ENCODE measurements at places on chromosomes 2 and 18. TPM values are rescaled to one million over a fixed set of nuclear protein-coding genes. Genes with fewer than 3 reads are reported as not detected.

The MAPRE3 gene
- total RNA-seq = 21.1 TPM

The MITD1 gene
- total RNA-seq = 18.3 TPM

The ITM2C gene
- 115 TPM for total RNA-seq

The MAP3K2 gene
- total RNA-seq = 34.2 TPM

The SFT2D3 gene
- total RNA-seq = 12.3 TPM

The STEAP3 gene
- total RNA-seq = 8.0 TPM

The COL4A3 gene
- 7.1 TPM for total RNA-seq

The SLC8A1 gene
- total RNA-seq = 22.9 TPM

DNA sequence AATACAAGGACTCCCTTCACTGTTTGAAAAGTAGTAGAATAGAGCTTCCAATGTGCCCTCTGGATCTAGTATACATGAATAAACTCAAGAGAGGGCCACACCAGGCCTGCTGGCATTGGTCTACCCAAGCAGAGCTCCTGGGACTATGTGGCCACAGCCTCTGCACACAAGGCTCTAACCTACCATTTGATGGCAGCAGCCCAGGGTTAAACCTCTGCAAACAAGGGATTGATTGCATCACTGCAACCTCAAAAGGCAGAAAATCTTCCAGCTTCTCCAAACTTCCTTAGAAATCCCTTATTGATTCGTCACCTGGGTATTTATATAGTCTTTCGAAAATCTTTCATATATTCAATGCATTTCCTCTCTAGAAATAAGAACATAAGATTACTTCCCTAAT is 147.6 kb upstream of the SETBP1 start:
- no peak for DNase-seq

GRCh38 chr2:47034973-47035609 is 119.5 kb upstream of the MCFD2 start:
- no peak for DNase-seq

GRCh38 chr2:173496746-173497145 is 142.1 kb downstream of the CDCA7 start:
- no peak for DNase-seq

DNA sequence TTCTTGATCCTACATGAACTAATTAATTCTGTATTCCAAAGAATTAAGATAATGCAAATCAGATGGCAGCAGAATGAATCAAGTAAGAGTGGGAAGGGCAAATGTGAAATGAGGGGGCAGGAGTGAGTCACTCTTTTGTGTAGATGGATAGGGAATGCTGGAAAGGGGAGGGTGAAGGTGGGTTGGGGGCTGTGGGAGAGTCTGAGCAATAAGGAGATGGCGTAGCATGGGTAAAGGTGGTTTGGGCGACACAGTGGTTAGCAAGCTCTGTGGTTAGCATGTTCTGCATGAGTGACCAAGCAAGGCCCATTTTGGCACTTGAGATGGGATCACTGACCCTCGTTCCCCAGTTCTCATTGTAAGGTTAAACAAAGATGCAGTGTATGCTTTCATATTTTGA is 20.4 kb downstream of the GPD2 start:
- no peak for DNase-seq

DNA sequence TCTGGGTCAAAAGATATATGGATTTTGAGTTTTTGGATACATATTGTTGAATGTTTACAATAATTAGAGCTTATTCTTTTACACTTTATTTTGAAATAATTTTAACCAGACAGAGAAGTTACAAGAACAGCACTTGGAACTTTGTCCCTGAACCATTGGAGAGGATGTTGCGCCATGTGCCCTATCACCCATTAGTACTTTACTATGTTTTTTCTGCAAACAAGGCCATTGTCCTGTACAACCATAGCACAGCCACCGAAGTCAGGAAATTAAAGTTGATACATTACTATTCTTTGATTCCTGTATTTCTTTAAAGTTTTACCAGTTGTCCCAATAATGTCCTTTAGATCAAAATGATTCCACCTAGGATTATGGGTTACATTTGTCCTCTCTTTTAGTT is 188.8 kb downstream of the ACKR3 start:
- DNase-seq = no peak

DNA sequence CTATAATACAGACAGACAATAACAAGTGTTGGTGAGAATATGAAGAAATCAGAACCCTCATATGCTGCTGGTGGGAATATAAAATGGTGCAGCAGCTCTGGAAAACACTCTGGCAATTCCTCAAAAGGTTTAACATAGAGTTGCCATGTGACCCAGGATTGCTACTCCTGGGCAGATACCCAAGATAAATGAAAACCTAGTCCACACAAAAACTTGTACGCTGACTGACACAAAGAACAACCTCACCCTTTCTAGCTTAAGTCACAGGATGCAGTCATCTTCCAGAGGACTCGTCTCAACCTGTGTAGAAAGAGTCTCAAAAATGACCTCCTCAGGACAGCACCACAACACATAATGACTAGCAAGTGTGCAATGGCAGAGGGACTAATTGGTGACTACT is 71.6 kb upstream of the ACAA2 start:
- DNase-seq = no peak

DNA sequence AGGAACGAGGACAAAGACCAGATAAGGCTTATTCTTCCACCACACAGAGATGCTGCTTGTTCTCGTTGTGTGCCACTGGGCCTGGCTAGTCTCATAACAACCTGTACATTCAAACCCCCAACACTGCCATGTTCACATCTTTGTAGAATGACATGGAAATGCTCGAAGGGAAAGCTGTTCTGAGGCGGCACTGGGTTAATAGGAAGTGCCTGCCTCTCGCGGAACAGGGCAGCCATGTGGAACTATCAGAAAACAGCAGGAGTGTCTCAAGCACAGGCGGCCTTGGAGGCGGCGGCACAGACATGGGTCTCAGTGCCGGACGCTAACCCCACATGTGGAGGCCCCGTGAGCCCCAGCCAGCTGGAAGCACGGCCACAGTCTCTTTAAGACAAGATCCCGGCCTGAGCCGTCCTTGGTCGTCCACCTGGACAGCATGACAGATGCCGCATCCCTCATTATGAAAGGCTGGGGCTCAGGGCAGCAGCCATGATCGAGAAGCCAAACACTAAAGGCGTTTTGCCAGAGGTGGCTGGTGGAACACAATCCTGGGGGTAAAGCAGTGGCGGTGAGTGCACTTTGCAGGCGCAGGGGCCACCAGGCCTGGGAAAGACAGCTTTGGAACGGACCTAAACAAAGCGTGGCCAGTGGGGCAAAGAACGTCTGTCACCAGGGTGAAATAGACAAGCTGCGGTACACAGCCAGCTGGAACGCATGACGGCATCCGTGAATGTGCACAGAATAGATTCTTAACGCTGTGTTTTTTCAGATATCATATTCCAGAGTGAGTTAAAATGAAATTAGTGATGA is 161.0 kb downstream of the HDAC4 start:
- DNase-seq = no peak

DNA sequence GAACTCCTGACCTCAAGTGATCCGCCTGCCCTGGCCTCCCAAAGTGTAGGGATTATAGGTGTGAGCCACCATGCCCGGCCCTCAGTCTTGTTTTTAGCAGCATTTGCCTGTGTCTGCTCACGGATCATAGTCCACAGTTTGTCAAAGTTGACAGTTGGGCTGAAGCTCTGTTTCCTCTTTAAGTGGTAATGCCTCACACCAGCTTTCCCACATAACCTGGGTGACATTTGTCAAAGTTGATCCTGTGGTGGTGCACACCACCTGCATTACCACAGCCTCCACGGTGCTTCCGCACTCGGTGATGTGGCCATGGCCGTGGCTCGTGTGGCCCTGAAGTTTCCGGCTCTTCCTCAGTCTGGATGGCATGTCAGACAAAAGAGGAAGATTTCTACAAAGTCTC is 27.1 kb downstream of the RAB31 start:
- no peak for DNase-seq

DNA sequence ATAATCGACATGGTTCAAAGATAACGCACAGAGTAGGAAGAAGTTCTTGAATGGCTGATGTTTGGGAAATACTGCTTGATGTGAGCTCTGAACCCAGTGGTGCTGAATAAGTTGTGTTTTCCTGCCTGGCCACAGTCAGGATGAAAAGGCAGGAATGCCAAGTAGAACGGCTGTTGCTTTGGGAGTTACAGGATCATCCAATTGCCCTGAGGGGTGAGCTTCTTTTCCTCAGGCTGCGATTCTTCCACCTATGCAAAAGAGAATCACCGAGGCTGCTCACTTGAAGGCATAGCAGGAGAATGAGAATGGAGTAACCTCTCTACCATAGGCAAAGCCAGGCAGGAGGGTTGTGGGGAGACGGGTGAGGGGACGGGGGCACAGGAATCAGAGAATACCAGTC is 14.4 kb upstream of the IGFBP2 start:
- no peak for DNase-seq

- DNase-seq = no peak
Measured at GRCh38 chr2:111663471-111664274, 220.3 kb downstream of the ANAPC1 start.

DNA sequence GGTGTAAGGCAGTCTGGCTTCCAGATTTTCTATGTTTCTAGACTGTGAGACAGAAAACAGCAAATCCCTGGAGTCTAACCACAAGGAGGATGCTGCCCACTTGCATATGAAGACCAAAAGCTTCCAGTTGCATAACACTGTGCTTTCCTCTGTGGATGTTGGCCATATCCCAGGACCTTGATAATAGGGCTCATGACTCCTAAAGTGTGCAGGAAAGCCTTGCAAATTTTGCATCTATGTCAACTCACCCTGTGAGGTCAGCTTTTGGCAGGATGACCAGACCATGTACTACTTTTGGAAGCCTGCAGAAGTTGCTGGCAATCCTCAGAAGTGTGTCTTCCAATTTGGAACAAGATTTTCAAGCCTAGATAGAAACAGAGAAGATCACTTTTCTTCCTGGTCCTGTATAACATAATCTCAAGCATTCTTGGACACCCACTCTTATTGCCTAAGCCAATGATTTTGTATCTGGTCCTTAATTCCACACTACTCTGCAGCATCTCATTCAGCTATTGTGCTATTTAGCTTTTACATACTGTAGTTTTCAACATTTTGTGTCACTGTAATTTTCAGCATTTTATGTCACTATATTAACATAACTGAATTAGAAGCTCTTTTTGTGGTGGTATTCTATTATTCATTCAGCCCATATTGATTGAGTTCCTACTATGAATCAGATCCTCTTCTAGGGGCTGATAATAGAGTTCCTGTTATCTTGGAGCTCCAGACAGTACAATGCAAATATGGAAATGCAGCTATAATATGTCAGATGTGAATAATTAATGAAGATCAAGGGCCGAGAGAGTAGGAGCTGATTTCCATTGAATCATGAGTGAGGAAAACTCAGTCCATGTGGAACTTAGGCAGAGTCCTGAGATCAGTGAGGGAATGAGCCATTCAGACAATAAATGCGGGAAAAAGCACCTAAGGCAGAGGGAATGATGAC is 85.3 kb upstream of the RAB27B start:
- peak; percentile 88 for DNase-seq
